ENCODE measurements at places on chromosomes 7 and 10.

DNA sequence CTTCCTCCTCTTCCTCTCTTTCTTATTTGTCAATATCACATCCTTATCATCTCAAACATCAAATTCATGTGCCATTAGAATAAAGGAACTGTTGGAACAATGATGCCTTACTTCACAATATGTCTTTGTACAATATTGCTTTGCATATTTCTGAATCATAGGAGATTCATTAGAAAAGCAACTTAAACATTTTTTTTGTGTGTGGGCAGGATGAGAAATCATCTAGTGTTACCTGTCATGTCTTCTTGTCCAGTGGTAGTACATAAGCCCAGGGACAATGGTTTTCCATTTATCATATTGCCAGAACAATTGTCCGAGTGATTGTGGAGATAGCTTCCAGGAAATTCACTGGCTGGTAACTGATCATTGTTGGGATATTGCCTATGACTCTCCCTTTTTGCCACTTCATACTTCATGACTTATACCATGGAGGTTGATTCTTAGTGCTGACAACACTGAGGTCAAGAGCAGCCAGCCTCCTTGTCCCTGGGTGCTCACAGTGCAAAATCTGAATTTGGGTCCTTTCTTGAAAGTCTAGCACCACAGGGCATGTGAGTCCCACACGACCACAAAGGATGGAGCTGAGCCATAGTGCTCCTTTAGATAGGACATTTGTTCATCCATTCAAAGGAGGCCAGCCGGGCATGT, 215.0 kb downstream of the MDFIC start:
- no peak for DNase-seq

GRCh38 chr10:122178655-122179054, 92.4 kb upstream of the BTBD16 start:
- no peak for DNase-seq

GRCh38 chr7:98879979-98880315, 1.6 kb downstream of the TRRAP start:
- DNase-seq = no peak

GRCh38 chr10:52951824-52952223, 179.2 kb upstream of the MBL2 start:
- DNase-seq = peak; percentile 59

GRCh38 chr7:44637788-44638594, 31.6 kb downstream of the OGDH start:
- DNase-seq = peak; percentile 99

DNA sequence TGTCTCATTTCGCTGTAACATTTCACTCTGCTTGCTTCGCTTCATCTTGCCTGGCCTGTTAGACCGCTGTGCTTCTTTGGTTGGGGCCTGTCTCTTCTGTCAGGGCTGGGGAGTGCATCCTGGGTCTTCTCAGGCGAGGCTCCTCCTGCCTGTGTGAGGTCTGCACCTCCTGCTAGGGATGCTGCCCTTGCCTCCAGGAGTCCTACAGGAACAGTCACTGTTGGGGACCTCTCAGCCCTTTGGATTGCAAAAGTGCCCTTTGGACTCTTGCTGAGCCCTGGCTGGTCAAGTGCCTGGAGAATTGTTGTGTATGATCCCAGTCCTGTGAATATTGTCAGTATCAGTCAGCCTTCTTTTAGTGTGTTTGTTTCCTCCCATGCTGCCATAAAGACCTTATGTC, 84.1 kb downstream of the MDFIC start:
- DNase-seq = no peak

GRCh38 chr7:98674461-98674860, 57.4 kb downstream of the NPTX2 start:
- DNase-seq = no peak

- DNase-seq = no peak
Measured at GRCh38 chr10:31724296-31724695, 204.3 kb downstream of the ARHGAP12 start.

- DNase-seq = no peak
Measured at GRCh38 chr10:73649876-73650536, 5.8 kb downstream of the SYNPO2L start.

GRCh38 chr10:86803156-86803555, 46.7 kb downstream of the BMPR1A start:
- no peak for DNase-seq

GRCh38 chr10:3684891-3685290, 100.1 kb downstream of the KLF6 start:
- no peak for DNase-seq

DNA sequence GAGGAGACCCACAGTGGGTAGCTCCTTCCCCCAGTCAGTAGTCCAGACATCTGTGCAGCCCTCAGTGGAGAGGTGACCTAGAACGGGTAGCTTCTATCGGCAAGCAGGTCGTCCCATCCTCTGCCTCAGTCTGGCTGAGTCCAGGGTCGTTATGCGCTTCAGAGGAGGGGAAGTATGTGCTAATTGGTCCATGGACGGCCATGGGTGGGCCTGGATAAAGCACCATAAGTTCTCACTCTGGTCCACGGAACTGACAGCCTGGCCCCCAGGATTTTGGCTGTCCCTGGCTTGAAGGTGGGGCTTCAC, 78.6 kb downstream of the HDAC9 start:
- no peak for DNase-seq

GRCh38 chr7:26704786-26705185, 159.6 kb downstream of the SKAP2 start:
- no peak for DNase-seq

DNA sequence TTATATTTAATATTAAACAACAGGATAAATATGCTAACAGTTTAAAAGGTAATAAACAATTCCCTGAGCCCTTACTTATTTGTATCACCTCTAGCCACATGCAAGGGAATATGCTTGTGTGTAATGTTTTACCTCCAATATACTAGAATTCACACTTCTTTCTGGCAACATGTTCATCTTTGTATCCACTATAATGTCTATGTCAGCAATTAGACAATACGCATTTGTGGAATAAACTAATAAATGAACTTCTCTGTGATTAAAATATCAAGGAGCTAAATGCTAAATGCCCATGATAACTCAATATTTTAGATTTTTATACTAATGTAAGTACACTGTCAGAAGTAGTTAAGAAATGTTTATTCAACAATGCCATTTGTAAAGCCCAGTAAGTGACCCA, 350.5 kb downstream of the DGKB start:
- no peak for DNase-seq

- peak; percentile 47 for DNase-seq
Measured at GRCh38 chr7:30479202-30480120, 877 bp upstream of the NOD1 start.

DNA sequence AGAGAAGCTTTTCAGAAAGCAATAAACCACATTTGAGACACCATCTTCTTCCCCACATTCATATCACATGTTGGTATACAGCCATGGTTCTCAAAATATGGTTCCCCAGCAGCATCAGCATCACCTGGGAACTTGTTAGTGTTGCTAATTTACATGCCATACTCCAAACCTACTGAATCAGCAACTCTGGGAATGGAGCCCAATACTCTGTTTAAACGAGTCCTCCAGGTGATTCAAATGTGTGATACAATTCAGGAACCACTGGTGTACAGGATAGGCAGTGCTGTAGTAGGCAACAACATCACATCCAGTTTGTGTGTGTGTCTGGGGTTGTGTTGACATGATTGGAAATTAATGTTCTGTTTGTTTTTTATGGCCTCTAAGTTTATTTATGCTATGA, 47.7 kb downstream of the ZNF277 start:
- no peak for DNase-seq

- no peak for DNase-seq
Measured at GRCh38 chr7:157688533-157689268, 351.9 kb downstream of the DNAJB6 start.

- DNase-seq = no peak
Measured at GRCh38 chr7:95594185-95594584, 2.1 kb downstream of the PDK4 start.

- no peak for DNase-seq
Measured at GRCh38 chr10:129694691-129695243, 227.7 kb downstream of the MGMT start.

- DNase-seq = no peak
Measured at GRCh38 chr7:30451539-30452279, 26.9 kb downstream of the NOD1 start.

- no peak for DNase-seq
Measured at GRCh38 chr10:64209561-64209960, 688.4 kb downstream of the REEP3 start.

DNA sequence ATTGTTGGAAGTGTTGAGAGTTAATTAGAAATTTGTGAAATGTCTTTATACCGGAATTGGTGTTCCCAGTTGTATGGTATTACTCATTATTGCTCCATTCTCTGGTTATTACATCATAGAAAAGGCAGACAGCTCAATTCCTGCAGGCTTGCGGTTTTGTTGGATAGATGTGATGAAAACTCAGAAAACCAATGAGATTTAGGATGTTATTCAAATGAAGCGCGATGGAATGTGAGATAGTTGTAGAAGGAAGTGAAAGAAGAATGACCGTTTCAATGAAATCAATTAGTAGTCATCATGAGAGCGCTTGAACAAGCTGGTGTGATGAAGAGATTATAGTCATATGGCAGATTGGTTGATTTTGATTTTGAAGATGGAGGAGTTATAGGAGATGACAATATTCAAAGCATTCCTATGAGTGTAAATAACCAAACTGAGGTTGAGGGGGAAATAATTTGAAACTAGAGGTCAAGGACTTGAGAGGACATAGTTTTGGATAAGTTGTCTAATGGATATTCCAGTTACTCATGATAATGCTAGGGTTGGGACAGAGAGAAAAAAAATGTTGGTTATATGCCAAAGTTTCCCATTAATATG, 991.5 kb downstream of the NRG3 start:
- DNase-seq = peak; percentile 5

DNA sequence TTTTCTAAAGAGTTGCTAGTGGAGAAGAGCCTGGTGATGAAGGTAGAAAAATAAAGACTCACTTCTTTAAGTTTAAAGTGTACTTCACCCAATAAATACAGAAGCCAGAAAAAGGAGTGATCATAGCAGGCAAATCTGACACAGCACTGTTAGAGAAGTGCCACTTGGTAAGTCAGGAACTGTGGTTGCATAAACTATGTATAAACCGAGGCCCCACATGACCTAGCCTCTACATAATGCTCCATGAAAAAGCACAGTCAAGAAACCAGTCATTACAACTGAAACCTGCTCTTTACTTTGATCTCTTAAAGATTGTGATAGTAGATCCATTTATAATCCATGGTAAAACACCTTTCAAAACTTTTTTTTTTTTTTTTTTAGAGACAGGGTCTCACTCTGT, 172.1 kb upstream of the PHYHIPL start:
- no peak for DNase-seq

GRCh38 chr10:76209135-76209534, 777.7 kb downstream of the LRMDA start:
- no peak for DNase-seq

DNA sequence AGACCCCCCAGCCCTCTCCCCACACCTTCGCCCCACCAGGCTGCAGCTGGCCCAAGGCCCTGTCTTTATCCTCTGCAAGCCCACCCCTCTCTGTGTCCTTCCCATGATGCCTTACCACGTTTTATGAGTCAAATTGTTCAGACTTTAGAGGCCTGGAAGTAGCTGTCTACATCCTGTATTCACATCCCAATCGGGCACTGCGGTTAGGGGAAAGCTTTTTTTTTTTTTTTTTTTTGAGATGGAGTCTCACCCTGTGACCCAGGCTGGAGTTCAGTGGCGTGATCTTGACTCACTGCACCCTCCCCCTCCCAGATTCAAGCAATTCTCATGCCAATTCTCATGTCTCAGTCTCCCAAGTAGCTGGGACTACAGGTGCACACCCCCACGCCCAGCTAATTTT, 121.5 kb upstream of the SH2B2 start:
- DNase-seq = no peak

DNA sequence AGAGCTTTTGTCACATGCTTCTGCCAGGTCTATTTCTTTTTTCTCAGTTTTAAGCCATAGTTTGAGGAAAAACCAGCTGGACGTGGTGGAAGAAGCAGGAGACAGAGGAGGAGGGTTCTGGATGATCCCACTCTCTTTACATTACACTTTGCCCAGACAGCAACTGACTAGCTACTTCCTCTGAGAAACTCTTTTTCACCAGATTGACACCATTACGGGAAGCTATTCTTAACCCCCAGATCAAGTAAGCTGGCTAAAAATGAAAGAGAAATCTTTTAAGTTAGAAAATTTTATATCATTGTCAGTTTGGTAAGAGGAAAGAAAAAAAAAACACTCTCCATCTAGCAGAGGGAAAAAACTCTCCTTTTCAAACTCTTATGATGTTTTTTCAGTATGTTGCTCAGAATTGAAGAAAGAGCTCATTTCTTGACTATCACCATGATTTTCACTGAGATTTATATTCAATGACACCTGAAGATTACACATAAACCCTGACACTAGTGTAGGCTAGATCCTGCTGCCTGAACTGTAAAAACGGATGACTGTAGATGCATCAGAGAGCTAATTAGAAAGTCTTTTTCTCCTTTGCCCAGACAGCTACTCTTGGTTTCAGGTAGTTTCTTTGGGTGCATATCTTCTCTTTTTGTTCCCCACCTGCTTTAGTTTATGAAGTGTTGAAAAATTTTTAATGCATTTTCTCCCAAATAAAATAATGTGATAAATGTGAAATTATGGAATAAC, 203.1 kb downstream of the TFEC start:
- no peak for DNase-seq

DNA sequence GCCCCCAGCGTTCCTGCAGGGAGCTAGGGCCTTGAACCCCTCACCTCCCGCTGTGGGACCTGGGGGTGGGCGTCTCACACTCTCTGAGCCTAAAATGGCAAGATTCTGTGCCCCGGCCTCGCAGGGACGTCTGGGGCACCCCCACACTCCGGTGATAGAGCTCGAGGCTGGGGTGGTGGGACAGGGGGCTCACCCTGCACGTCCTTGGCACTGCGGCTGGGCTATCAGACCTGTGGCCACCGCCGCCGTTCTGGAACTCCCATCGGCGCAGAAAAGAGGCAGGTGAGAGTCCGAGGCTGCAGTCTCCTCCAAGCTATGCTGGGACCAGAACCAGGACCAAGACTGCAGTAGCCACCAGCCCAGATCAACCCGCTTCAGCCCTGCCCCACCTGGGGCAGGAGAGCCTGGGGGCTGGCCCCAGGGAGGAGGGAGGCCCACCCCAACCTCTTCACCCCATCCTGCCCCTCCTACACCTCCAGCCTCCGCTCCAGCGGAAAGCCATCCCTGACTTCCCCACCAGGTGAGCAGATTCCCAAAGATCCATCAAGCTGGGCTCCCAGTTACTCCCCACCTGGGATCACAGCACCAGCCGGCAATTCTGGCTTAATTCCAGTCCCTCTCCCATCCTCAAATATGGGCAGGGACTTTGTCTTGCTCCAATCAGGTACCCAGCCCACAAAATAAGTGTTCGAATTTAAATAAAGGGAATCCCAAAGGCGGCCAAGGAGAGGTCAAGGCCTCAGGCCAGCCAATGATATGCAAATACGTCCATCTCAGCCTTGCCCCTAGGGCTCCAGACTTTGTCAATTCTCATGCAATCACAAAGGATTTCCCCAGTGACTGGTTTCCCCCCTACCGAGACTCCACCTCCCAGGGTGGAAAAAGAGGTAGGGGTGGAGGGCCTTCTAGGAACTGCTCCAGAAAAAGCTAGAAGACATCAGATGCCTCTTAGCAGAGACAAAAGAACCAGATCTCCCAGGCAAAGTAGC, 16.4 kb downstream of the TNRC18 start:
- DNase-seq = no peak
